ENCODE measurements at places on chromosomes 16 and 17.
A peak's percentile ranks its signal among the peaks of the same experiment; 100 is the strongest.

DNA sequence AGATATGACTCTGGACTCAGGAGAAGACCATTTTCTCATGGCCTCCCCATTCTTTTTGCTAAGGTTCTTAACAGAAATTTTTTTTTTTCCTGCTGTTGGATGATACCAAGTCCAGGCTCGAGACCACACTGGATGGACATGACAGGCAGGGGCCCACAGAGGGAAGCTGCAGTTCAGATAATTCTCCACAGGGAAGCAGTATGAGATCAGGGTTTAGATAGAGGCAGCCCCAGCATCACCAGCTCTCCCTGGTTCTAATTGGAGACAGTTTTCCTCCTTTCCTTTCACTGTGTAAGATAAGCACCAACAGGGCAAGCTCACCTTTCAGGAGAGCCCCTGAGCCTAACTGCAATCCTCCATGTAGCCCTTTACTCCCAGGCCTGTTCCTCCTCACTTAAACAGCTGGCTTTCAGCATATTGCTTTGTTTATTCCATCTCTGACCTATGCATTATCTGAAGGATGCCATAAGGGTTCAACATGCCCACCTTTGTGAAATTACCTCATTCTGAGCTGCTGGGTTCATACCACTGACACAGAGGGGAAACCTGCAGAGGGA is 108.1 kb downstream of the SNX11 start:
- DNase-seq, result peak; percentile 53

DNA sequence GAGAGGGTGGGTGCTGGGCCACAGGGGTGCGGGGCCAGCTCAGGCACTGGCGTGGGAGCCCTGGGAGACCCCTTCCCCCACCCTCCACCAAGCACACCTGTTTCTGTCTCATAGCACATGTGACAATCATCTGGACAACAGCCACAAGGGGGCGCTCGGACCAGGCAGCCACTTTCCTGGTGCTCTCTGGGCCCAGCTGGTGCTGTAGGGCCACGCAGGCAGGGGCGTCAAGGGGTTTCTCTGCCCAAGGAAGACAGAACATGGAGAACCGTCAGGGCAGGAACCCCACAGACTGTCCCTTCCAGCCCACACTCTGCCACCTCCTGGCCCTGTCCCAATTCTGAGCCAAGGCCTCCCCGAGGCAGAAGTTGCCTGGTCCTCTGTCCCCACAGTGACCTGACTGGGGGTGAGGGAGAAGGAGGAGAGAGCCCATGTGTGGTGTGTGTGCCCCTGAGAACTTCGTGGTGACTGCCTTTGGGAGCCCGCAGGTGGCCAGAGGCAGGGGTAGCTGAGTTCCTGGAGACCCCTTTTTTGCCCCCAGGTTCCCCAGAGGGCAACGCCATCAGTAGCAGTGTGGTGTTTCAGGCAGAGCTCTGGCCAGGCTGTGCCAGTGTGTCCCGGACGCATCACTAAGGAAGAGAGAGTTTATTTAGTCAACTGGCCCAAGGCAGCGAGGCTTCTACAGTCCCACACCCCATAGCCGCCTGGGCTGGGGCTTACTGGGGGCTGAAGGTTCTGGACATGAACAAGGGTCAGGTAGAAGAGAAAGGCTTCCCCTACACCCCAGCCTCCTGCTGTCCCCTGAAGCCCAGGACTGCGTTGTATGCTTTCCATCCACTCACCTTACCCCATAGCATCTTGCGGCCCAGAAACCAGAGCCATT is 3.1 kb upstream of the SETD6 start:
- DNase-seq, result no peak

DNA sequence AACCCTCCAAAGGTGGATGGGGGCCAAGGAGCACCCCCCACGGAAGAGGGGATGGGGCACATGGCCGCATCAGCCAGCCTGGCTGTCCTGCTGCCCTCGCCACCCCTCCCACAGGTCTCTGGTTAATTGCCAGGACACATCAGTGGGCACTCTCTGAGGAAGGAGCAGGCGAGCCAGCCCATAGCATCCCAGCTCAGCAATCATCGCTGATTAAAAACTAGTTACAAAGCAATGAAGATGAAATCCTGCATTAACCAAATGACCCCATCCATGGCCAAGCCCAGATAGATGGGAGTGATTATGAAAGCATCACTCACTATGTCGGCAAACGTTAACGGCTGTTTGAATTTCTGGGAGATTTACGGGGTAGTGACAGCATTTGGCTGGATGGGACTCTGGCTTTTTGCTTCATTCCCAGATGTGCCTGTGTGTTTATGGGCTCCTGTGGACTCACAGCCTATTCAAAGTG is 45.3 kb downstream of the CCDC182 start:
- peak; percentile 66 for DNase-seq

DNA sequence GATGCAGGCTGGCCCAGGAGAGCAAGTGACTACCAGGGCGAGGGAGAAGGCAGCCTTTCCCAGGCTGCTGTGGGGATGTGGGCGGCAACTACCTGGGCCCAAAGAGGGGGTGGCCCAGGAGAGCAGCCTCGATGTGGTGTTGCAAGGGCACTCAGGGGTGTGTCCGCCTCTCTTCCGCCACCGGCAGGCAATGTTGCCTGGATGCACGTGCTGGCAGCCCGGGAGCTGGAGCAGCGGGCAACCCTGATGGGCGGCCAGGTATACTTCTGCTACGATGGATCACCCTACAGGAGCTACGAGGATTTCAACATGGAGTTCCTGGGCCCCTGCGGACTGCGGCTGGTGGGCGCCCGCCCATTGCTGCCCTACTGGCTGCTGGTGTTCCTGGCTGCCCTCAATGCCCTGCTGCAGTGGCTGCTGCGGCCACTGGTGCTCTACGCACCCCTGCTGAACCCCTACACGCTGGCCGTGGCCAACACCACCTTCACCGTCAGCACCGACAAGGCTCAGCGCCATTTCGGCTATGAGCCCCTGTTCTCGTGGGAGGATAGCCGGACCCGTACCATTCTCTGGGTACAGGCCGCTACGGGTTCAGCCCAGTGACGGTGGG is 2.7 kb downstream of the HSD3B7 start:
- DNase-seq, result no peak

DNA sequence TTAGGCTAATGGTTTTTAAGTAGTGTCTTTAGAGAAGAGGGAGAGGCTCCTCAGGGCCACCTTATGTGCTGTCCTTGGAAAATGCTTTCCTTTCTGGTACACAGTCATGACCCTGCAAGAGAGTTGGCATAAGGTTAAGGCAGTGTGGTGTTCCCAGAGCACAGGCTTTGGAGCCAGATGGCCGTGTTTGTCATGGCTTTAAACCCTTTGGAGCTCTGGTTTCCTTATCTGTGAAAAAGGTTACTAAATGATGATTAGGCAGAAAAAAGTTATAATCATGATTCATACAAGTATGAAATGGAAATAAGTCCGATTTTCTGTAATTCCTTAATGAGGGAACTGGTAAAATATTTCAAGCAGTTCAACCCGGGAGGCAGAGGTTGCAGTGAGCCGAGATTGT is 13.2 kb downstream of the UTP4 start:
- no peak for DNase-seq

- DNase-seq, result no peak
These were observed 27.4 kb downstream of the SNX11 start for GRCh38 chr17:48134912-48135480.

DNA sequence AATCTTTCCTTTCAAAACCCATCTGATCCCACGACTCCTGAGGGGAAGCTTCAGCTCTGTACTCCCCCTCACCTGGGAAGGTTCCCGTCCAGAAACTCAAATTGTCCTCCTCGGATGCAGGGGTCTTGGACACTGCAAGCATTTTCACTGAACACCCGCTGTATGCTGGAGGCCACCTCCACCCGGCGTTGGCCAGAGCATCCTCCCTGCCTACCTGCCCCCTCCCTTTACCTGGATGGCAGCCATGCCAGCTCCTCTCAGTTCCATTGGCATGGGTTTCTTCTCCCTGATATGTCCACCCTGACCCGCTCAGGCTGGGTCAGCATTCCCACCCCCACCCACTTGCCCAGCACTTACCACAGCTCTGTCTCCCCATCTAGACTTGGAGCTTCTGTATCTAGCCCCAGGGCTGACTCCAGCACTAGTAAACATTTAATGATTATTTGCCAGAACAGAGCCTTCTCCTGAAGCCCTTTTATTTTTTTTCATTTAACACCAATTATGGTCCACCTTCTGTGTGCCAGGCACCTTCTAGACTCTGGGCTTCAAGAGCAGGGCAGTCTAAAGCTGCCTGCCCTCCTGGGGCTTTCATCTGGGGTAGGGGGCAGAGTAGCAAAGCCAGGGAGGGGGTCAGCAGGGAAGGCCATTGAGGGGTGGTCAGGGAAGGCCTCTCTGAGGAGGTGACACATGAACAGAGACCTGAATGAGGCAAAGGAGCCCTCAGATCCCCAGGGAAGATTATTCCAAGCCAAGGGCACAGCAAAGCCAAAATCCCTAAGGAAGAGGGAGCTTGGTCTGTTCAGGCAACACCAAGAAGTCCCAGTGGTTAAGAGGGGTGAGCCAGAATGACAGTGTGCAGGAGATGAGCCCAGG is 8.9 kb upstream of the KRT19 start:
- no peak for DNase-seq

- DNase-seq, result no peak
These were observed 6.8 kb downstream of the TPSG1 start for GRCh38 chr16:1218061-1218929.

- DNase-seq, result peak; percentile 64
These were observed 11.4 kb upstream of the MYH13 start for GRCh38 chr17:10384175-10384574.

GRCh38 chr16:87172632-87173031 is 144.6 kb downstream of the C16orf95 start:
- no peak for DNase-seq

DNA sequence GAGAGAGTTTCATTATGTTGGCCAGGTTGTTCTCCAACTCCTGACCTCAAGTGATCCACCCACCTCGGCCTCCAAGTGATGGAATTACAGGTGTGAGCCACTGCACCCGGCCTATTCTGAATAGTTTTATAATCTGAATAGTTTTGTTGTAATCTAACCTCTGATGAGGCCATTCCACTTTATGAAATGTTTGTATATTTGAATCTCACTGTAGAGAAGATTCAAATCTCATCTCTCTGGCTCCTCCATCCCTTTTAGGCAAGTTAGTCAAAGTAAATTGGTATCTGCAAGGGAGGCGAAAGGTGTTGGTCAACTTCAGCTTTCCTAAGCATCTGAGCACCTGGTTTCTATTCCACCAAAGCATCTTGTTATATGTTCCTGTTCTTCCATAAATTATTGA is 131.2 kb downstream of the BRIP1 start:
- DNase-seq, result no peak

- no peak for DNase-seq
These were observed 9.1 kb upstream of the BAHCC1 start for GRCh38 chr17:81386141-81386645.

GRCh38 chr16:19882646-19883045 is 2.0 kb downstream of the GPRC5B start:
- no peak for DNase-seq

DNA sequence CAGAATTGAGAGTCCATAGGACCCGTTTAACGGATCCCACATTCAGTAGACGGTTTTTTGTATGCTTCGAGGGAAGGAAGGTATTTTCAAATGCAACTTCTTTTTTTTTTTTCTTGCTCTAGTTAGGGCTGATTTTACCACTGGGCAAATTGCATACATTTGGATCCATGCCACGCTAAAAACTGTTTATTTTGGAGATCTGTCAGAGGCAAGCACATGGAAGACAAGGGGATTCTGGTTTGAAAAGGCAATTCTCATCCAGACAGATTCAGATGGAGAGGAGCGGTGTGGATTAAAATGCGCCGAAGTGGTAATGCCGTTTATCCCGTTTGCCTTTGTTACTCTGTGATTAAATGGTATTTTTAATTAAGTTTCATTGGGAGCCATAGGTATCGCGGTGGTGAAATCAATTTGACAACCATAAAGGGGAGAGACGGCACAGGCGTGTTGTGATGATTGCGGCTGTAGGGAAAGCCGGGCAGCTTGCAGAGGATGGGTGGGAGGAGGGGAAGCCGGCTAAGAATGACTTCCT is 170.4 kb downstream of the IRX3 start:
- DNase-seq, result no peak

DNA sequence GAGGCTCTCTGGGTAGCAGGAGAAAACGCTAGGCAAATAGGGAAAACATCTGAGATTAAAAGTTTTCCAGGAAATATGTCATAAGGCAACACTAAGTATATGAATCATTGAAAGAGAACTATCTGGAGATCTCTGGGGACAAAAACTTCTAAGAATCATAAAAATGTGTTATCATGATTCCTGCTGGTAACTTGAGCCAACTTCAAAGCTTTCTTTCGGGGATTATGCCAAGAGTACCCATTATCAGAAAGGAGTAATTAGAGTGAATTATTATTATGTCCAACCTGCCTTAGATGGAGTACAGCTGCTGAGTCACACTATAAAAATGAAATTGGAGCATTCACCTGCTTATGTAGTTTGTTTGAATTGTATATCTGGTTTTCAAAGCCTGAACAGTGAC is 488.5 kb upstream of the SOX9 start:
- peak; percentile 31 for DNase-seq

- no peak for DNase-seq
These were observed 36.5 kb upstream of the SRSF1 start for GRCh38 chr17:58043221-58044181.
